NCI-H446 (cell line): ENCODE measurements at places on chromosomes 4 and X.

- no peak for DNase-seq
These were observed 228.9 kb downstream of the LHFPL1 start for GRCh38 chrX:112450810-112451209.

DNA sequence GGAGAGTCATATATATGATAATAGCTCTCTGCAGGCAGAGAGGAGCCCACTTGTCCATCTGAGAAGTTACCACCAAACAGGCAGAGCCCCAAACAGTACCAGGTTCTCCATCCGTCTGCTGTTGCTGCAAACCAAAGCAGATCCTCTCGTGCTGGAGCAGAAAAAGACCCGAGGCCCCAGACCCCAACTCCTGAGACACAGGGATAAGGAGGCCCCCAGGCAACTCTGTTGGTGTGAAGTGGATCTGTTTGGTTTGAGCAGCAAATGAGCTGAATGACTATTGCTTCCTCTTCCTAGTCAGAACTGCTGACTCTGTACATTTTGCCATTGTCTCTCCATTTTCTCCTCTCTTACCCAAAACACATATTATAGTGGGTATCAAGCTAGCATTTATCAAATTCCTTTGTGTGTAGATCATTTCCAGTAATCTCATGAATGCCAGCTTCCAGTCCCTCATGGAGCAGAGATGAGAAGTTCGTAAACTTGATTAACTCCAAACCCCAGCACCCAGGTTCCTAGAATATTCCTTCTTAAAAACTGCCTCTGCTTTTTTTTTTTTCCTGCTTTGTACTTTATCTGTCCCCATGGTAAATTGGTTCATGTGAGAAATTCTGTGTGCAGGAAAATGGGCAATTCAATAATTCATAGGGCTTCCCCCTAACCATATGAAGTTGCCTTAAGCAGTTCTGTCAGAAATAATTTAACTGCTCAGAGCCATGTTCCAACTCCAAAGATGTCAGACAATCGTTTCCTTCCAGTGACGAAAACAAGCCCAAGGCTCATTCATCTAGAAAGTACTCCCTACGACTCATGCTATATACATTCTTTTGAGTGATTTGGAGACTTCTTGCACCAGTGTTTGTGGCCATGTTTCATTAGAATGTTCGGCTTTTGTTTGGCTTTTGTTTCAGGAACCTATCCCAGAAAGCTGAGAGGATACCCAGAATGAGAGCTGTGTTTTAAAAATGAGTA lies 98.6 kb upstream of the ATXN3L start:
- DNase-seq: no peak

DNA sequence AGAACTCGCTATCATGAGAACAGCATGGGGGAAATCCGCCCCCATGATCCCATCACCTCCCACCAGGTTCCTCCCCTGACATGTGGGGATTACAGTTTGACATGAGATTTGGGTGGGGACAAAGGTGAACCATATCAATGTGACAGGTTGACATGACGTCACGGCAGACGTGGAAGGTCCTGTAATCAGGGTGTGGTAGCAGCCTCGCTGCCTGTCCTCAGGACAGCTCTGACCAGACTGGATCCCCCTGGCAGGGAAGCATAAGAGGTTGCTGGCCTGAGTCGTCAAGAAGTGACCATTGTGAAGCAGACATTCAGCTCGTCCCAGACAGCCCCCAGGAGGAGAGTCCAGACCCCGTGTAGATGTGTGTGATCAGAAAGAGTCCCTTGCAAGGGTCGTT lies 104.6 kb downstream of the TNIP2 start:
- DNase-seq: no peak

DNA sequence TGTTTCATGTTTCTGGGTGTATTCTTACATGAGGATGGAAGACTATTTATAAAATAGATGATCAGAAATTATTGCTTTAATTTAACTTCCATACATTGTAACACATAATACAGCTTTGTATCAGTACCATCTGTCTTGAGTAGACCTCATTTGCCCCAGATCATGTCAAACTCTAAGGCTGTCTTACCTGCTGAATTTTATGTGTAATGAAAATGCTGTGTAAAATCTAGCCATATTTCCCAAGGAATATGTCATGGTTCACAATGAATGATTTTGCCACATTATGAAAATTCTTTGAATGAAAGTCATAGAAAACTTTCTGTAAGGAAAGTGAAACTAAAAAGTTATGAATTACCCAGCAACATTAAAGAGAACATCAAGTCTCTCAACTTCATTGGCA lies 7.4 kb downstream of the BDH2 start:
- no peak for DNase-seq

GRCh38 chr4:154464654-154465053 lies 26.9 kb downstream of the DCHS2 start:
- DNase-seq: no peak
